ENCODE measurements at places on chromosomes 3 and 15.

GRCh38 chr3:127750226-127751031 lies 71.9 kb downstream of the MGLL start:
- no peak for DNase-seq

- no peak for DNase-seq
Measured at GRCh38 chr3:36538136-36538749, 157.9 kb downstream of the STAC start.

DNA sequence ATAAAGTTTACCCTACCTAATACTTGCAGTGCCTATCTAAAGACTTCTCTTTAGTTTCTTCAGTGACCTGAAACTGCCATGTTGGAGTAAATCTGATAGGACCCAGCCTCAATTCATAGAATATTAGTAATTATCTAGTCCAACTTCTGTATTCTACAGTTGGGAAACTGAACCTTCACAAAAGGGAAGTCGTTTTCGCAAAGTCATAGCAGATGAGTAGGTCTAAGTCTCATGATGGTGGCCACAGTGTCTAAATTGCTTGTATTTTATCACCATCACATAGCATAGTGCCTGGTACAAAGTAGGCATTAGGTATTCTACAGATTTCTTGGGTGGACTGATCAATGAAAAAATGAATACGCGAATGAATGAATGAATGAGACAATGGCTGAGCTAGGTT lies 8.4 kb downstream of the GMNC start:
- DNase-seq: no peak

GRCh38 chr3:11562277-11562881 lies 81.3 kb downstream of the VGLL4 start:
- no peak for DNase-seq

GRCh38 chr3:33732394-33732793 lies 14.3 kb upstream of the CLASP2 start:
- DNase-seq: no peak

GRCh38 chr3:157918402-157918801 lies 187.8 kb downstream of the SHOX2 start:
- DNase-seq: no peak

DNA sequence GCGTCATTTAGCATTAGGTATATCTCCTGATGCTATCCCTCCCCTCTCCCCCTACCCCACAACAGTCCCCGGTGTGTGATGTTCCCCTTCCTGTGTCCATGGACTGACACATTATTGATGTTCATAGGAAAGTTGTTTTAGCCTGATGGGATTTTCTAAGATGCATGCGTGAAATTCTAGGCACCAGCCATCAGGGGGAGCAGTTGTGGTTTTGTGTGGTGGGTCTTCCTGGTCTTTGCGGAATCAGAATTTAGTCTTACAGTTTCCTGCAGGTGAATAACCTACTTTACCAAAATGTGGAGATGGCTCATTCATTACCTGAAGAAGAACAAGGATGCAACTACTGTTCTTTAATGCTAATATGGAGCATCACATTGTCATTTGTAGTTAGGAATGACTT lies 455.0 kb upstream of the THBS1 start:
- no peak for DNase-seq

DNA sequence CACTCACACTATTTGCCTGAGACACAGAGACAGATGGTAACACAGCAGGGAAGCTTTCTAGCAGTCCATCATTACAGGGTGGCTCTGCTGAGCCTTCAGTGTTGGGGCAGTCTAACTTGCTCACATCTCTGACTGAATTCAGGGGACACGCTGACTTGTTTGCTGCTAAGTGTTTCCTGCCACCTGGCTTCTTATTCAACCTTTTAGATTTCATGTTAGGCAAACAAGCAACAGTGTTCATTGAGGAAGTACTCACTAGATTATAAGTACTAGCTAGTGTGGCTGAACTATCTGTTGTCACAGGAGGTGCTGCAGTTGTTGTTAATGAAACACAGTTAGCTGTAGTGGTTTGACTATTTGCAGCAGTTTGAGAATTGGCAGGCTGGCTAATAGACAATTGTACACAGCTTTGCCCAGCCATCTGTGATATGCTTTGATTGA lies 37.3 kb downstream of the USF3 start:
- no peak for DNase-seq

DNA sequence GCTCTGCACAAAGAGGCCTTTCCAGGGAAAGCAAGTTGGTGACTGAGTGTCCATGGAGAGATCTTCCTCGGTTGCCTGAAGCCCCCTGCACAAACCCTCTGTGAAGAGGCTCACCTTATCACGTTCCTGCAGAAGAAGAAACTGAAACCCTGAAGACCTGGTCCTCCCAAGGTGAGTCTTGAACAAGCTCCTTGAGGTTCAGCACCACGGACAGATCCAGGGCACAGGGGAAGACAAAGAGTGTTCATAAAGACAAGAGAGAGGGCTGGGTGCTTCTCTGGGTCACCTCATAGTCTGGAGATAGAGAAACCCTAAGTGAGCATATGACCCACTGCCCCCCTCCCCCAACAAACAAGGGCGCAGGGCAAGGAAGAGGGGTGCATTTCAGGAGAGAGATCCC lies 21.7 kb upstream of the TBC1D21 start:
- DNase-seq: no peak

DNA sequence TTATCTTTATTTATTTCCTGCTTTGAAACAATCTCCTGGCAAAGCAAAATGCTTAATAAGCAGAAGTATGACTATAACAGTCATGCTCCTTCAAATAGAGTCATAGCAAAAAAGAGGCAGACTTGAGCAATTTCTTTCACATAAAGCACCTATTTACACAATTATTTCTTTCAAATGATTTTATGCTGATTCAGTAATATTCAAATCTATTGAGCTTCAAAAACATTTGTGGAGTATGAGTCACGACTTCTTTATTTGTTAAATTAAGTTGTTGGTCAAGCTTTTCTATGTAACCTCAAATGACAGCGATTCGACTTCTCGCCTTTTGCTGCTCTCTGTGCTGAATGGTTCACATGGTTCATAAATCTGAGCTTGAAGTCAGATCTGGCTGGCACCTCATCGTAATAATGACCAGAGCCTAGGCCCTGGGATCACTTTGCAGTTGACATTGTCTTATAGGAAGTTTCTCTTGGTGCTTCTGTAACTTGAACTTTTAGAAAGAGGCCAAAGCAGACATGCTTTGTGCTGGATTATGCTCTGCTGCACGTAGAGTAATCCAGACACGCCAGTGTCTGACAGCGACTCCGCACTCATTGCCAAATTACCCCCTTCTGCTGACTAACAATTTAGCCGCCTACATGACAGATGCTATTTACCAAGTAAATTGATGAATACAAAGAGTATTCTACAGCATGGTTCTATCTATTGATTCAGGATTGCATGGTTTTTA lies 139.0 kb downstream of the MCTP2 start:
- no peak for DNase-seq

- no peak for DNase-seq
Measured at GRCh38 chr15:42083916-42084315, 10.4 kb downstream of the PLA2G4D start.

DNA sequence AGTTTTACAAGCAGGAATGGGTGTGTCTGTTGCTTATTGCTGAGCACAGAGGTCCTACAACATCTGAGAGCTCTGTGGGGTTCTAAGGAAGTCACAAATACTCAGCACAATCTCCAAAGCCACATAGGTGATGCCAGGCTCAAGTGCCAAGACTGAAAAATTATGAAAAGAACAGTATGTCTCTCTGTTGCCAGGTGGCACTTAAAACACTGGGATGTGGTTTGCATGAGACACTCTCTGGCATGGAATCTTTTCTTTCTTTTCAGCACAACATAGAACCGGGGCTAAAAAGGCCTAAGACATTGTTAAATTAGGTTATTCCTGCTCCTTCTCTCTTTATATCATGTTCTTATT lies 127.3 kb upstream of the PRICKLE2 start:
- DNase-seq: no peak

GRCh38 chr3:100665230-100665629 lies 44.1 kb upstream of the TFG start:
- no peak for DNase-seq

DNA sequence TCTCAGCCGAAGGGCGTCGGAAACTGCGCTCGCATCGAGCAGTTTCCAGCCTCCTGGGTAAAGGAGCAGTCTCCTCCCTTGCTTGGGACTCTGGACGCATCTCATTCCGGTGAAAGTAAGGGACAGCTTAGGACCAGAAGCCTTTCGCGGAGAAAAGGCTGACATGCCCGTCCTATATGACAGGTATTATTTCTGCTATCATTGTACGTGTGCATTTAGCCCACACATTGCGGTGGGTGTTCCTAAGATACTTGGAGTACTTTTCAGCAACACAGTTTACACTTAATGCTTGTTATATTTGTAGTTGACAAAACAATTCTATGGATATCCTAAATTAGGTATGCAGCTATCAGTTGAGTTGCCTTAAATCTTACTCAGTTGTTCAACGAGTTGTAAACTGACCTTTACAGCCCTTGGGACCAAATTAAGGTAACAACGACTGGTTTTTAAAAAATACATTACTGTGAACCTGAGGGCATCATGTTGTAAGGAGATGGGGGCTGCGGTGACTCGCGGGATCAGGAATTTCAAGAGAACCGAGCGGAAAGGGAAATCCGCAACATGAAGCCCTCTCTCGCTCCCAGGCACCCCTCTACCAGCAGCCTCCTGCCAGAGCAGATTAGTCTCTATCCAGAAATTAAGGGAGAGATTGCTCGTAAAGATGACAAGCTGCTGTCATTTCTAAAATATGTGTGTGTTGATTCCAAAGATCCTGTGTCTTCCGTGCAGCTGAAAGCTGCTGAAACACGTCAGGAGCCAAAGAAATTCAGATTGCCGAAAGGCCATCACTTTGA lies 632 bp upstream of the COPS2 start:
- no peak for DNase-seq

- DNase-seq: no peak
Measured at GRCh38 chr3:120245386-120245785, 39.6 kb downstream of the GPR156 start.

DNA sequence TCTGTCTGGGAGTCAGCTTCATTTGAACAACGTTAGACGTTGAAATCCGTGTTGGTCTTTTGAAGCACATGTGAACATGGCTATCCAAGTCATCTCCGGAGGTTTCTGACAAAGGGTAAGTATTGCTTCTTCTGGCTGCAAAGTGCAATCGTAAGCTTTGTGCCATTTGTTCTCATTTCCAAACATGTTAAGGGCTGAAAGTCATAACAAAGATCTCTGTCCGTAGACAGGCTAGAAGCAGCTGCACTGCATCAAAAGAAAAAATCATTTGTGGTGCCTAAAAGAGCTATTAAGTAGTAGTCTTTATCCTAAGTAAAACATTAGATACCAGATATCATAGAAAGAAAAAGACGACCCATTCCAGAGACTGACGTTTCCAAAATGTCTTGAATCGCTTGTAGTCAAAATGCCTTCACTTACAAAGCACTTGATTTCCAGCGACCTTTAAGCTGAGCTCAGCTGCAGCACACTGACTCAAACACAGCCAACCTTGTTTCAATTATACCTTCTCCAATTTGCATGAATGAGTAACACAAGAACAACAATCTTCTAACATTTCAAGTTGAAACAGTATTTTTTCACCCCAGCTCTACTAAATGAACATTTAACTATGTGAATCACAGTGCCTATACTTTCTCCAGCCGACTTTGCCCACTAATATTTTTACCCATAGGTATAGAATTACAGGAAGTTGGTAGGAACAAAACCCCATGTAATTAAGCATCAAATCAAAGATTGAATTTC lies 76.6 kb downstream of the NEDD4 start:
- no peak for DNase-seq

GRCh38 chr15:68553994-68554720 lies 24.6 kb upstream of the CORO2B start:
- DNase-seq: peak; percentile 20

DNA sequence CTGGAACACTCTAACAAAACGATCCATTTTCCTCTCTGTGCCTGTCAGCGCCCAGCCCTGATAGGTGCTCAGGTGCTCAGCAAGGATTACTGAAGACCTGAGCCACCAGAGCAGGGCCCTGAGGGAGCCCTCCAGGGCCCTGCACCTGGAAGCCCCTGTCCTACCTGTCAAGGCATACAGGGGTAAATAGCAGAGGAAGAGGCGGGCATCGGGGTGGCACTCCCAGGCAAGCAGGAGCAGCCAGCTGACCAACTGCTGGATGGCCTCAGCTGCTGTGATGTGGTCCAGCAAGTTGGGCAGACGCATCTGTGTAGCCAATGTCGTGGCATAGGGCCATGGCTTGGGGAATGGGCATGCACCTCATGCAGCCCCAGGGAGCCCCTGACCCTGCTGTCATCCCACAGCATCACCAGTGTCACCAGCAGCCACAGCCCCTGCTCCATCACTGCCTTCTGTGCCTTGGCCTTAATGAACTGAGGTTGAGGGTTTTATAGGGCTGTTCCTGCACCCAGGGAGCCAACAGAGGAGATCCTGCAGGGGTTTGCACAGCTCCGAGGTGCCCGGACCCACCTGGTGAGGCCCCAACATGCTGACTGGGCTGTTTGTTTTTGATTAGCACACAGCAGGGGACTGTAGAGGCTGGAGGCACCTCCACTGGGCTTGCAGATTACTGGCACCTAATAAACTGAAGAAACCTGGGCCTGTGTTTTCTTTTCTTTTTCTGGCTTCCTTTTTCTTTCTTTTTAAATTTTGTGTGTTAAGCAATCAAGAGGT lies 7.9 kb upstream of the WDR6 start:
- no peak for DNase-seq

DNA sequence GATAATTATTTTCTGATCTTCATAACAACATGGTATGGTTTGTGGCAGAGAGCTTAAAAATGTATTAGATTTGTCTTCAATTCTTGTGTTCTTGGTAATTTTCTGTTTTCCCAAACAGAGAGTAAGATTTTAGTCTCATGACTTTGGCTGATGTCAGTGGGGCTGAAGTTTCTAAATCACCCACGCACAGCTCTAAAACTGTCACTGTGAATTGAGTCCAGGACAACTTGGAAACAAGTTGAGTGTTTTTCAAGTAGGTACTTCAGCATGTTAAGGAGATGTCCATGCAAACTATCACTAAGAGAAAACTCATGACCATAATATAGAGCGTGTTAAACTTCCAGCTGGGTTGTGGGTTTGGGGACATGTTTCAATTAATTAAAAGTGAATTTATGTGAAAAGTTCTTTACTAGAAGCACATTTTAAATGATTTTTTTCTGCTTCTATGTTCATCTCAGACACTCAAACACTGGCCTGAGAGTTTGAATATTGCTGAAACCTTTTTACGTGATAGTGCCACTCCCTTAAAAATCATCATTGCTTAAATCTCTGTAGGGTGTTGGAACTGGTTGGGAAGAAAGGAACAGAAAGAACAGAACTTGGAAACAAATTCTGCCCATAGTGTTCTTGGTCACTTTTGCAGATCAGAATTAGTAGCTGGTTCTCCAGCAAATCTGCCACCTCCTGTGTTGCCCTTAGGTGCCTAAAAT lies 89.8 kb downstream of the KLHL25 start:
- no peak for DNase-seq

All from T1000 (cell line).